Osteocyte (in vitro differentiated cells): ENCODE measurements at places on chromosomes 13 and 19. TPM values are rescaled to one million over a fixed set of nuclear protein-coding genes. Genes with fewer than 3 reads are reported as not detected.

Gene SPATA13
- 2.7 and 3.3 TPM in 2 replicates for total RNA-seq

Gene ZNF729
- total RNA-seq = not detected in 2 replicates

Gene IL4I1
- total RNA-seq = 0.55 TPM in 1 of 2 replicates, not detected in the other

Gene ZNF492
- total RNA-seq = not detected in 2 replicates

Gene OR7D2
- total RNA-seq = 0.86 and 1.1 TPM in 2 replicates

Gene TNFSF9
- 1.4 and 1.5 TPM in 2 replicates for total RNA-seq

Gene MUC16
- total RNA-seq = not detected in 2 replicates

Gene CCDC106
- 25.9 and 28.1 TPM in 2 replicates for total RNA-seq

Gene GJB2
- 0.27 TPM in 1 of 2 replicates, not detected in the other for total RNA-seq

Gene MEIOSIN
- total RNA-seq = not detected in 2 replicates

Gene ZNF841
- total RNA-seq = 24.9 and 26.2 TPM in 2 replicates

Gene MFSD12
- total RNA-seq = 85.5 and 91.7 TPM in 2 replicates

Gene TLE6
- 0.65 and 1.5 TPM in 2 replicates for total RNA-seq

Gene SIGLECL1
- total RNA-seq = not detected in 2 replicates

Gene LIM2
- total RNA-seq = not detected in 2 replicates

Gene YJEFN3
- 6.1 and 6.3 TPM in 2 replicates for total RNA-seq

GRCh38 chr19:13013649-13014048, 18.4 kb downstream of the NFIX start:
- DNase-seq = no peak

DNA sequence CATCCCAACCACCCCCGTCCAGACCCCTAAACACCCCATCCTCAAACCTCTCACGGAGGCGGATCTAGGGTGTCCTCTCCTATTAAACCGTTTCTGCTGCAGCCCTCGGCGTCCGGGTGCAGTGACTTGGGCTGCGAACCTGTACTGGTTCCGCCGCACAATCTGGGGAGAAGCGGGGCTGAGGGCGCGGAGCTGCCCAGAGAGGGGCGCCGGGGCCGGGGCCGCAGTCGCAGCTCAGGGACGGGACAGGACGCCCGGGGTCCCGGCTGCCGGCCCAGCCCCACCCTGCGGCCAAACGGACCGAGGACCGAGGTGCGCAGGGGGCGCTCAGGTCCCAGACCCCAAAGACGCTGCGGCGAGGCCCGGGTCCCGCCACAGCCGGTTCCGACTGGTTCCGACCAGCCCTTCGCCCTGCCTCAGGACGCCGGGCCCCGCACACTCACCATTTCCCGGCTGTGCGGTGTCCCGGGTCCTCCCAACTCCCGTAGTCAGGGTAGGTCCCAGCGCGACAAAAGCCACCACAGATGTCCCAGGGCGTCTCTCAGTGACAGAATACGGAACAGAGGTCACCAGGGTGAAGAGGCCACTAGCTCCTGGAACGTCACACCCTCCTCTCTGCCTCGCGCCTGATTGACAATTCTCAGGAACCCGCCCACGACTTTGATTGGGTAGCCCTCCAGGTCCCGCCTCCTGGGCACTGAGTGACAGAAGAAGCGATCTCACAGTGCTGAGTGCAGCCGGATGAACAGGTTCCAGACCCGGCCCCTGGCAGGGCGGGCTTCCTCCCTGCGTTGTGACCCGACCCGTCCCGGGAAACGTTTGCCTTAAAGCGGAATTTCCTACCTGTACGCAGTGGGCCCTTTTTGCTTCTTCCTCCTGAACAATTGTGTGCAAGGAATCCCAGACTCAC, at the start of gene ZNF44:
TSS of gene ZNF44 (minus strand) at position 635 of the 910 bp plus-strand sequence. CDS start at position 446, 189 bp downstream.
- peak; percentile 96 for DNase-seq

- DNase-seq = no peak
Measured at GRCh38 chr13:51942189-51942588, 69.1 kb downstream of the ATP7B start.

DNA sequence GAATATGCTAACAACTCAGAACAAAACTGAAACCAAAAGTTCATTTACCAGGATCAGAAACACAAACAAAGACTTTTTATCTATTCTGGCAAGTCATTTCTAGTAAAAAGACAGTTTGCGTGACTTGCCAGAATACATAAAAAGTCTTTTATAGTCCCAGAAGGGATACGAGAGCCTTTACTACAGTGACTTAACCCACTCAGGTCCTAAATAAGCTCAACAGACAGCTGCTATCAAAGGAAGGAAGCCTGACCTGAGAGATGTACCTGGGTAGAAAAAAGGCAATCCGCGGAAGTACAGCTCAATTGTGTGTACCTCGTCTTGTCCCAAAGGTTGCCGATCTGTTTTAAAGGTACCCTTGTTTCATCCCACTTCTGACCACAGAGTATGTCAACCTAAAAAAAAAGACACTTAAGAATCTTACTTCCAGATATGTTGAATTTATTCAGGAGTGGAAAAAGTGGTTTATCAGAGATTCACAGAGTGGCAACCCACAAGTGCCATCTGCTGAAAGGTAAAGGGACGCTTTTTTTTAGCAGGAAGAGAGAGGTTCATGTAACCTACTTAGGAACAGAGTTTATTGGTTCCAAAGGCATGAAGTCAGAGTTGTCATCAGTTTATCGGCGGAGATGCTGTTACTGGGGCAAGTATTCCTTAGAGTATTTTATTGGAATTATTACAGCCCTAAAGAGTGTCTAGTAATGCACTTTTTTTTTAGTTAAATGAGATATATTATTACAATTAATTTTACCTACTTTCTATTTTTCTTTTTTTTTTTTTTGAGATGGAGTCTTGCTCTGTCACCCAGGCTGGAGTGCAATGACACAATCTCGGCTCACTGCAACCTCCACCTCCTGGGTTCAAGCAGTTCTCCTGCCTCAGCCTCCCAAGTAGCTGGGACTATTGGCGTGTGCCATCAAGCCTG, 69.7 kb upstream of the C1QTNF9B start:
- DNase-seq = no peak

- DNase-seq = no peak
Measured at GRCh38 chr19:15371786-15372380, 7.7 kb downstream of the AKAP8 start.

DNA sequence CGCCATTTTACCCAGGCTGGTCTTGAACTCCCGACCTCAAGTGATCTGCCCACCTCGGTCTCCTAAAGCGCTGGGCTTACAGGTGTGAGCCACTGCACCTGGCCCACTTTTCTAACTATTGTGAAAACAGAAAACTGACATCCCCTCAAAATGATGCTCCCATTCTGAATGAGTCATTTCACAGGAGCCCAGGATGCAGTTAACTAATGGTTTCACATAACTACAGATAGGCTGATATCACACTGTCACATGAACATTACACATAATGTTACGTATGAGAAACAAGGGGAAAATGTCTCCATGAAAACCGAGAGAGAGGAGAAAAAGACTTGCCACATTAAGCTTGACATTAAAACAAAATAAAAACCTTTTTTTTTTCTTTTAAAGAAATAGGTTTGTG, 37.5 kb downstream of the N4BP2L2 start:
- no peak for DNase-seq

- no peak for DNase-seq
Measured at GRCh38 chr19:51089786-51090185, 7.1 kb upstream of the KLK14 start.

GRCh38 chr19:806815-807421, 9.7 kb downstream of the PTBP1 start:
- DNase-seq = no peak

- DNase-seq = no peak
Measured at GRCh38 chr13:20311596-20311995, 79.5 kb upstream of the GJB6 start.

DNA sequence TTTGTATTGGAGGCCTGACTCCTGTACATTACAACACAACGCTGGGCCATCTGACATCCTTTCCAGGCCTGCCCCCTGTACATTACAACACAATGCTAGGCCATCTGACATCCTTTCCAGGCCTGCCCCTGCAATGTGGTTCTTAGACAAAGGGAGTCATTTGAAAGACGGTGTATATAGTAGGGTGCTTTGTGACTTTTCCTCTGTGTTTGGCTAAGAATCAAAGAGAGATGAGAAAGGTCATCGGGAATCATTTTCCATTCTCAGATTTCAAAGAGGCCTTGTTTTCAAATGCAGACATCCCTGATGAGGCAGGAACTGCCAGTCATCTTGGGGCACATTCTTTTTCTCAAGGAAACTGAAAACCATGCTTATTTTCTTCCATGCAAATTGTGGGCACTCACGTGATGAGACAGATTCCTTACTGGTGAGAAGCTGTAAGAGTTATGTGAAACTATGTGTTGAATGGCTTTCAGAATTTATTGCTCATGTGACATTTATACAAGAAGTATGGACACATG, 551.6 kb downstream of the MYO16 start:
- DNase-seq = no peak

DNA sequence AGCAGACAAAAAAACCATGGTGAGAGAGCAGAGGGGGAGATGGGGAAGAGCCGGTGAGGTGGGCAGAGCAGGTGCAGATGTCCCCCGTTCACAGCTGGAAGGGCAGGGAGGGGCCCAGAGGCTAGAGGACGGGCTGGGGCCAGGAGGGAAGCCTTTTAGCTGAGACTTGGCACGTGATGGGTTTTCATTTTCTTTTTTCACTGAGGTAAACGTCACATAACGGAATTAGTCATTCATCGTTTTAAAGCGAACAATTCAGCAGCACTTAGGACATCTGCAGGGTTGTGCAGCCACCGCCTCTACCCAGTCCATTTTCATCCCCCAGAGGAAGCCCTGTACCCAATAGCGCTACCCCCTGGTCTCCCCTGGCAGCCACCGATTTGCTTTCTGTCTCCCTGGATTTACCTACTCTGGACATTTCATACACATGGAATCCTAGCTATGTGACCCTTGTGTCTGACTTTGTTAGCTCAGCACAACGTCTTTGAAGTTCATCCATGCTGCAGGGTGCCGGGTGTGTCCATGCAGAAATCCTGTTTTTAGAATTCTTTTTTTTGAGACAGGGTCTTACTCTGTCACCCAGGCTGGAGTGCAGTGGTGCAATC, 16.0 kb upstream of the EMC10 start:
- DNase-seq = no peak

- DNase-seq = no peak
Measured at GRCh38 chr19:16361254-16361653, 36.6 kb downstream of the KLF2 start.

- no peak for DNase-seq
Measured at GRCh38 chr19:18830488-18830887, 1.3 kb upstream of the UPF1 start.

DNA sequence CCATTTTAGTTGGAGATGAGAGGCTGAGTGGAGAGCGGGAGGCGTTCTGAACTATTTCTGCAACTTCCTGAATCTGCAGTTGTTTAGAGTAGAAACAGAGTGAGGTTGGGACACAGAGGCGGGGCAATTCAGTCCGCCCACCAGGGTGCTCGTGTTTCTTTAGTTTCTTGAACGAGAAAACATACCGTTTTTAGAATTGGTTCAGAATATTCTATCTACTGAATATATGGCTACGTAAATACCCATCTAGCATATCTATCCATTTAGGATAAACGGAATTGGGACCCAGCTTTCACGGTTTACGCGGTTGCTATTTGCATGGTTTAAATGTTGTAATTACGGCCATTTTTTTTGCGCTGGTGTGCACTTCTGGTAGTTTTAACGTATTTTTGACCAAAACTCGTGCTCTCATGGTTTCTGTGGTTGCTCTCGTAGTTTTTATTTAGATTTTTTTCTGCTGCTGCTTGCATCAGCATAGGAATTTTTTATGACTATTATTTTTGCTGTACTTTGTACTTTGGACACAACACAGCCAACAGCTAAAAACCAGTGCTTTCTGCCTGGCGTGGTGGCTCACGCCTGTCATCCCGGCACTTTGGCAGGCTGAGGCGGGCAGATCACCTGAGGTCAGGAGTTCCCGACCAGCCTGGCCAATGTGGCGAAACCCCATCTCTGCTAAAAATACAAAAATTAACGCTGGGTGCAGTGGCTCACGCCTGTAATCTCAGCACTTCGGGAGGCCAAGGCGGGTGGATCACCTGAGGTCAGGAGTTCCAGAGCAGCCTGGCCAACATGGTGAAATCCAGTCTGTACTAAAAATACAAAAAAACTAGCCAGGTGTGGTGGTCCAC, 32.7 kb downstream of the TIMM13 start:
- DNase-seq = no peak

DNA sequence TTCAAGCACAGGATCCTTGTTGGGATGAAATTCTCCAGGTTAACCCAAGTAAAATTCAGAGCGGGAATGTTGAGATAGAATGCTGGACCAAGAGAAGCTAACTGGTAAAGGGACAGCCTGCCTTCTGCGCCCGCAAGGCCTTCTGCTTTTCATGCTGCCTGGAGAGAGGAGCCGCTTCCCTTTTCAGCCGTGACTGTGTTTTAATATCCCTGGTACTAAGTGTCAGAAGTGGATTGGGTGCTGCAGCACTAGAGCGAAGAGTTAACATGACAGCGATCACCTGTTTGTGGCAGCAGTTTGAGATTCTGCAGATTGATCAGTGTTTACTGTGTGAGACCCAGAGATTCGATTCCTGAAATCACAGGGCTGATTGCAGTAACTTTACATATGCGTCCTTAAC, 197.4 kb upstream of the ZNF536 start:
- no peak for DNase-seq

DNA sequence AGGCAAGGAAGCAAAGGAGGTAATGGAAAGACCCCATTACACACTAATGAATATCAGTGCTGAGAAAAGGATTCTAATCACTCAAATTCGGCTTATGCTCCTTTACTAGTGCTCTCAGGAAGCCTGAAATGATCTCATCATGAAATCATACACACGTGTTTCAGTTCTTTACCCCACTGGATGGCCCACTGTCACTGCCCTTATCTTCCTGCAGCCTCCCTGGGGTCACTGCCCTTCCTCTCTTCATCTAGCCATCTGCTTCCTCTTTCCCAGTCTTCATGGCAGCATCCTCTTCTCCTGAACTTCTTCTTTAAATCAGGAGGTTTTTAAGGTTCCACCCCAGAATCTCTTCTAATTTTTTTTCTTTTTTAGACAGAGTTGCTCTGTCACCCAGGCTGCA, 27.9 kb upstream of the EEF1AKMT1 start:
- DNase-seq = no peak

DNA sequence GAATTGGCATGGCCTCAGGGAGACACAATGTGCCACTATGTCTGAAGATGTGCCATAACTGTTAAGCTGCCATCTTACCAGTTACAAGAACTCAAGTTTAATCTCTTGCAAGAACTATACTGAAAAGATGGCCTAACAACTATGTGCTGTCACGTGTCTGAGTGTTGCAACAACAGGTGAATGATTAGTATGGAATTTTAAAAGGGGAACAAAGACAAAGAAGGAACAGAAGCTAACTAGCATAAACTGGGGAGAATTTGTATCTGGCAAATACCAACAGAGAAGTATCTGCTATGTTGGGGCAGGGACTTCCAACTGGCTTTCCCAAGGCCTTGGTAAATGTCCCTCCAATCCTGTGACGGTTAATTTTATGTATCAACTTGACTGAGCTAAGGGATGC, 11.5 kb upstream of the ACOD1 start:
- DNase-seq = no peak

DNA sequence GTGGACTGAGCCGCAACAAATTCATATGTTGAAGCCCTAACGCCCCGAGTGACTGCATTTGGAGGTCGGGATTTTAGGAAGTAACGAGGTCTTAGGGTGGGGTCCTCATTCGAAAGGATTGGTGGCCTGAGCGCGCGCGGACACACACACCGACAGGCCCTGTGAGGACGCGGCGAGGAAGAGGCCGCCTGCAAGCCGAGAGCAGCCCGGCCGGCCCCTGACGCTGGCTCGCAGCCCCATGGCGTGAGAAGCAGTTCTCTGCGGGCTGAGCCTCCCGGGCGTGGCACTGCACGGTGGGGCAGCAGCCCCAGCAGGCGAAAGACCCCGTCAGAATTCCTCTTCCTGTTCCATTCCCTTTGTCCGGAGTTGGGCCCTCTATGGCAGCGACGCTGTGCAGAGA, 131.2 kb downstream of the CRYL1 start:
- no peak for DNase-seq

GRCh38 chr19:2618611-2619010, 83.9 kb downstream of the GNG7 start:
- no peak for DNase-seq

GRCh38 chr19:55446060-55446459, 3.0 kb upstream of the SHISA7 start:
- no peak for DNase-seq
